Upper lobe of right lung (tissue), 1 donor: ENCODE measurements at places on chromosomes 11 and 22.

GRCh38 chr11:94134651-94135512, 6.2 kb downstream of the PANX1 start:
- DNase-seq = no peak

DNA sequence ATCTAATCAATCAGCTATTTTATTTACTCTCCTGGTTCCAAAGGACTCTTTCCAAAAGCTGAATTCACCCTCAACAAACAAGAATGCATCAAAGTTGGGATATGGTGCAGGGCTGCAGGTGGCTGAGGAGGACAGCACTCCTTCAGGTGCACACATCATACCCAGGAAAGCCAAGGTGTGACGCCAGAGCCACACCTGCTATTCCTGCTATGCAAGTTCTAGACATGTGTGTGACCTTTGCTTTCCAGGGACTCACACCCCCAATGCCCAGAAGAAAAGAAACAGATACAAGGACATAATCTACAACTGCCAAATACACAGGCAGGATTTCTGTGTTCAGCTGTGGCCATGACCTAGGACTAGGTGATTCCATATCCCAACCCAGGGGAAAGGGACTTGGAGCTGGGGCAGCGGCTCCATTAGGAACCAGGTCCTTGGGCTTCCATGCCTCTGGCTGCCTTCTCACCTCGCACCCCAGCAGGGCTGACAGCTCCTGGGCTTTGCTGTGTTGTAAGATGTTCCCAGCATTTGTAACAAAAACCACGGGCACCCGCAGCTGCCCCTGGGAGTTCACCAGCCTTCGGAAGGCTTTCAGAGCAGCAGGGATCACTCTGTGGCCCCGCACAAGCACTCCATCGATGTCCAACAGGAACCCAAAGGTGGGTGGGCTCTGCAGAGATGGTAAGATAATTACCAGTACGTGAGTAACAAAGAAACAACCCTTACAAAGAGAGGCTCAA, 9.8 kb downstream of the HDHD5 start:
- no peak for DNase-seq

GRCh38 chr11:68840661-68841653, 759 bp downstream of the CPT1A start:
- peak; percentile 85 for DNase-seq

GRCh38 chr22:32896891-32897290, 95.4 kb downstream of the TIMP3 start:
- DNase-seq = peak; percentile 69

GRCh38 chr11:11555208-11555607, 66.6 kb downstream of the GALNT18 start:
- peak; percentile 81 for DNase-seq

DNA sequence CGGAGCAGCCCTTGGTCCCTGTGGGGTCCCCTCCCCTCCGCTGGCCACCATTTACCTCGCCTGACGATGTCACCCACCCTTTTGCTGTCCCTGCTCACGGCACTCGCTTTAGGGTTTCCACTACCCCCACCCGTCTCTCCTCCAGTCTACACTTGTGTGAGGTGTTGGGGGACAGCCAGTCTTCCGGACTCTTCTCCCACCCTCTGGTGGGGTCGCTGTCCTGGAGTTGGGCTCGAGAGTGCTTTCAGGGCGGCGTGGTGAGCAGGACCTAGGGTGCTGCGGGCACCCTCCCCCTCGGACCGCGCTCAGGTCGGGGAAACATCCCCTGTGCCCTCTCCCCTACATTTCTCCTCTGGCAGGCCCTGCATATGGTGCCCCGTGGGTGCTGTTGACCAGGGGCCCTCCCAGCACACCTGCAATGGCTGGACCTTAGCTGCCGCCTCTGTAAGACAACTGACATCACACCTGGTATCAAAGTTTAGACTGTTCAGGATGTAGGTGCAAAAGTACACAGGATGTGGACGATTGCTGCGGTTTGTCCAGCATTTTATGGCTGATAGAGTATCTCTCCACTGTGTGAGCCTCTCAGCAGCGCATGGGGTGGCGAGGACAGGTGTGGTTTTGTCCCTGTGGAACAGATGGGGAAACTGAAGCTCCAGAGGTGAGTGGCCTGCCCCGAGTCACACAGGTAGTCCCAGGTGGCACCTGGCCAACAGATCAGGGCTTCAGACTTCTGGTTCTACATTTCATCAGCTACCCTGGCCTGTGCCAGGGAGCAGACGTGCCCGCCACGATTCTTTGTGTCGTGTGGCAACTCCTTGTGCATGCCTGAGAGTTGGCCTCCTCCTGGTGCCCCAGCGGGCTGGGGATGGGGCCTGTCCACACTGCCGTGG, 1.2 kb downstream of the GRK2 start:
- DNase-seq = peak; percentile 74

DNA sequence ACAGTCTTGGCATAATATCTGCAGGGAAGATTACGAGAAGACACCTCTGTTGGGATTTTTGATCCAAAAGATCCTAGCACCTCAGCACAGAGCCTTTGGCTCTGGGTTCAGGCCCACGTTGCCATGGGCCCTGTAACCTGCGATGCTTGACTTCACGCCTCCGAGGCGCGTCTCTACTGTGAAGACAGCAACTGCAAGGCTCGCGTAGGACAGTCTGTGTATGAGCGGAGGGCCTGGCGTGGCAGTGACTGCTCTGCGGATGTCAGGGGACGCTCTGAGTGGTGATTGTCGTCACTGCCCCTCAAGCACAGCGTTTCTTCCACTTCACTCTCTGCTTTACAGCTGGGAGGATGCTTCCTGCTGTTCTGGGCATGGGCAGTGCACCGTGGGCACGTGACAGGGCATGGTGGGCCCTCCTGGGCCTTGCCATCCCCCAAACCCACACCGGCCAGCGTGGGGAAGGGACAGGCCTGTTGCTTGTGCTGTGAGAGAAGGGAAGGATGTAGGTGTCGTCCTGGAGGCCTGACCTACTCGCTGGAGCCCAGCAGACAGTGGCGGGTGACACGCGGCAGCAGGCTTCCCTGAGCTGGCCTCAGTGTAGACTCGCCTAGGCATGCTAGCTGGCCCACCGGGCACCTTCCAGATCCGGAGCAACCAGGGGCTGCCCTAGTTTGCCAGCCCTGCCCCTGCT, 26.5 kb downstream of the GLB1L2 start:
- DNase-seq = peak; percentile 49

GRCh38 chr11:75347781-75348566, 3.5 kb downstream of the ARRB1 start:
- no peak for DNase-seq

- DNase-seq = no peak
Observed at GRCh38 chr11:1006762-1007161, 29.8 kb downstream of the MUC6 start.

- DNase-seq = no peak
Observed at GRCh38 chr11:12508151-12508751, 130.9 kb downstream of the PARVA start.

DNA sequence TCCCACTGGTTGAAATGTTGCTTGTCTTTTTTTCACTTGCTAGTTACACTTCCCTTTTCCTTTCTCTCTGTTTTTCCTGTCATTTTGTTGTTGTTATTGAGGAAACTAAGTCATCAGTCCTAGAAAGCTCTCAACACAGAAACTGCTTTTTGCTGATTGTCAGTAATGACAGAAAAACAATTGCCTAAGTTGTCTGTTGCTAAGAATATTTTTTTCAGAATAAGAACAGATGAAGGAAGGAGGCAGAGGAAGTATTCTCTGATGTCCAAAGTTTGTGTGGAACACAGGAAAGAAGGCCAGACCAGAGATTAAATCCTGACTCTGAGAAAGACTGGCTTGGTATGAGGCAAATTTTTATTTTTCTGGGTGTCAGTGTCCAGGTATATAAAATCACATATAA, 163.3 kb downstream of the CASP12 start:
- no peak for DNase-seq

DNA sequence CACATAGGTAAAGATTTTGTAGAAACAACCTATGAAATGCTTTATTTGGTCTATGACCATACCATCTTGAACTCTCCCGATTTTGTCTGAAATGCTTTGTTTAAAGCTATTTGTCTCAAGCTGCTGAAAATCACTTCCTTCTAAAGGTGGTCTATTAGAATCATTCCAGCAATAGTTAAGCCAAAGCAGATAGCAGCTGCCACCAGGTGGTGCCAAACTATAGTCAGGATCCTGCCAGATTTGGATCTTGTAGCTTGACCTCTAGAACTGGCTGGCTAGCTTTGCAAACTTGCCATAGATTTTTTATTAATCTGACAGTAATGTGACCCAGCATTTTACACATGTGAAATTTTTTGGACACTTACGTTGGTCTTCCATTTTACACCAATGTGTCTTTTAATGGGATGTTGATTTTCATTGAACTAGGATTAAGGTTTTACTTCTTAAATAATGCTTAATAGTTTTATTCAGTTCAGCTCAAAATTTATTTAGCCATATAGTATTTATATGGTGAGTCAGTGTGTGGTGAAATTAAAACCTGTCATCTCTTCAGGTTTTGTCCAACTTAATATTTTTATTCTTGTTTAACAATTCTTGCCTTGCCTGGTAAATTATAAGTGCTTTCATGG, 19.7 kb downstream of the CTR9 start:
- no peak for DNase-seq

- no peak for DNase-seq
Observed at GRCh38 chr11:23211221-23211620, 350.9 kb upstream of the CCDC179 start.

DNA sequence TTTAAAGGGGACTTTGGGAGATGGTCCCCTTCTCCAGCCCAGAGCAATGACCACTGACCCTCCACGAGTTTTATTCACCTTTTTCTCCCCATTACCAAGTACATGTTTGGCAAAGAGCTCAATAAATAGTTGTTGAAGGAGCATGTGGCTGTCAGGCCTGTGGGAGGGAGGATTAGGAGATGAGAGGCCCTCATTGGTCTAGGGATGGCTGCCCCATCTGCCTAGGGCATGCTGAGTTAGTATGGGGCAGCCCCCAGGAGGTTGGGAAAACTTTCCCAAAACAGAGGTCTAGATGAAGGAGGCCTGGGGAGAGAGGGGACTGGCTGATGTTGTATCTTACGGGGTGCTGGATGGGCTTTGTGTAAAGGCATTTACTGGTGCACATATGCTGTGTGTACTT, 10.6 kb downstream of the MAFF start:
- no peak for DNase-seq

GRCh38 chr11:69825037-69825834, 6.0 kb upstream of the FGF3 start:
- no peak for DNase-seq

DNA sequence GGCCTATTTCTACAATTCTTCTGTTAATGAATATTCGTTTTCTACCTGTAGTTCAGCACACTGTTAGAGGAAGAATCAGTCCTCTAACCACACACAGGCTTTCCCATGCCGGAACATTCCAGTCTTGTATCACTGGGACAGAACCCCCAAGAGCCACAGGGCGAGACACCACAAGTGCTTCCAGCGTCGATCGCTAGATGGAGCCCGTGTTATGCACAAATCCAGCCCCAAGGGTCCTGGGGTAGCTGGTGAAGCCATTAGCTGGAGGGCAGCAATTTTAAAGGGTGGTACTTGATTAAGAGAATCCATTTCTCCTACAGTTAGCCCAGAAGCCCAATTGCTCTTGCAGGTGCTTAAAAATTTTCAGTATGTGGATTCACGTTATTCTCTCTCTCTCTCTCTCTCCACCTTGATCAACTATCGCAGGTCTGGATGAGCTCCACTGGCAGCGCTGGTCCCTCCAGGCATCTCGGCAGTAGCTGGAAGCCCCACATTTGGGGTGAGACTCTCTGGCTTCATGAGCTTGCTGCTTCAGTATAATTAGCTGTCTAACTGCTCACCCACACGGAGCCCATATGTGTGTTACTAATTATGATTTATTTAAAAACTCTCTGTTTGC, 148.2 kb upstream of the SNX19 start:
- DNase-seq = peak; percentile 68

- DNase-seq = peak; percentile 28
Observed at GRCh38 chr11:125933030-125933813, 12.6 kb upstream of the VSIG10L2 start.

- DNase-seq = no peak
Observed at GRCh38 chr11:121435132-121435531, 17.0 kb upstream of the SORL1 start.

DNA sequence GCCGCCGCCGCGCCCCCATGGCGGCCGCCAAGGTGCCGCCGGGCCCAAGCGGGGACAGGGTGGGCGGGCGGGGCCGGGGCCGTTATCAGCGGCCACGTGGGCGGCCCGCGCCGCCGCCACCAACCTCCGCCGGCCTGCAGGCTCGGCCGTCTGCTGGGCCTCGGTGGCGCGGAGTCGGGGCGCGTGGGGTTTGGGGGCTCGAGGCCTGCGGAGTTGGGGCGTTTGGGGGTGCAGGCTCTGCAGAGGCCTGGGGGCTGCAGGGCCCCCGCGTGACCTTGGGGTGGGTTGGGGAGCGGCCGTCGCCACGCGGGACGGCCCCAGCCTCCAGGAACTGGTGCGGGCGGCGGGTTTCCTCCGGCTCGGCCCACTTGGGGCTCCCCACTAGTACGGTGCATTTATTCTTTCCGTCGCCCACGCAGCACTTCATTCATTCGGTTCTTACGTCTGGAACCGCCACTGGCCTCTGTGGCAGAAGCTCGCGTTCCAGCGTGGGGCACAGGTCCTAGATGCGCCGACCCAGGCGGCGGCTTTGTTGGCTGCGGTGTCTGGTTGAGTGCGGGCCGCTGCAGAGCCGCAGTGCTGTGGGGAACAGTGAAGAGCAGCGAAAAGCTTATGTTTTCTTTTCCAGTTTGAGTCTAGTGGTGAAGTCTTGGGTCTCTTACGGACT, 740 bp upstream of the TRMT2A start:
- peak; percentile 76 for DNase-seq

DNA sequence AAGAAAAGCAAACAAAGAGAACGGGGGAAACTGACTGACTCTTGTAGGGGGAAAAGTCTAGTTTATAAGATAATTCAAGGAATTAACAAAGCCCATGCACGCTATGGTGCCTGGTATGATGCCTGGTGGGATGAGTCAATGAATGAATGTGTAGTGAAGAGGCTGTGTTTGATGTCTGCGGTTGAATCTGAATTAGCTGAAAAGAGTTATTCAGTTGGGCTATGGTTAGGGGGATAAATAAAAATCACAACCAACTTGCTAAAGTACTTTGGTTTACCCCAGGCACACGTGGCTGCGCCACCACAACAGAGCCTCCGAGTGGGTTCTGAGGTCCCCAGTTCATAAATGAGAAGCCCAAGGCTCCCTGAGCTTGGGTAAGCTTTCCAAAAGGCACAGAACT, 369.3 kb upstream of the SYN3 start:
- DNase-seq = no peak

- DNase-seq = no peak
Observed at GRCh38 chr11:133339495-133340140, 192.7 kb downstream of the OPCML start.
